ENCODE measurements at places on chromosomes 13 and 19.

- DNase-seq: no peak
Observed at GRCh38 chr13:23254506-23254905, 73.7 kb downstream of the SGCG start.

DNA sequence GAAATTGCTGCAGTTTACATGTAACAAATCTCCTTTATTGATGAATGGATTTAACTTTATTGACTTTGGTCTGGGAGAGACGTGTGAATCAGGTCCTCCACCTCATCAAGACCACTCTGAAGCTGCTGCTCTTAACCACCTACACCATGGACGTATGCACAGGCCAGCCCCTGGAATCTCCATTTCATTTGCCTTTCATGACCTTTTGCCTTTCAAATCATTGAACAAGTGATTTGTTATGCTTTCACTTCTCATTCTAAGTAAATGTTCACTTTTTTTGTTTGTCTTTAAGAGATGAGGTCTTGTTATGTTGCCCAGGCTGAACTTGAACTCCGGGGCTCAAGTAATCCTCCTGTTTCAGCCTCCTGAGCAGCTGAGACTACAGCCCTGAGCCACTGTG, 240.0 kb upstream of the SERP2 start:
- DNase-seq: no peak

DNA sequence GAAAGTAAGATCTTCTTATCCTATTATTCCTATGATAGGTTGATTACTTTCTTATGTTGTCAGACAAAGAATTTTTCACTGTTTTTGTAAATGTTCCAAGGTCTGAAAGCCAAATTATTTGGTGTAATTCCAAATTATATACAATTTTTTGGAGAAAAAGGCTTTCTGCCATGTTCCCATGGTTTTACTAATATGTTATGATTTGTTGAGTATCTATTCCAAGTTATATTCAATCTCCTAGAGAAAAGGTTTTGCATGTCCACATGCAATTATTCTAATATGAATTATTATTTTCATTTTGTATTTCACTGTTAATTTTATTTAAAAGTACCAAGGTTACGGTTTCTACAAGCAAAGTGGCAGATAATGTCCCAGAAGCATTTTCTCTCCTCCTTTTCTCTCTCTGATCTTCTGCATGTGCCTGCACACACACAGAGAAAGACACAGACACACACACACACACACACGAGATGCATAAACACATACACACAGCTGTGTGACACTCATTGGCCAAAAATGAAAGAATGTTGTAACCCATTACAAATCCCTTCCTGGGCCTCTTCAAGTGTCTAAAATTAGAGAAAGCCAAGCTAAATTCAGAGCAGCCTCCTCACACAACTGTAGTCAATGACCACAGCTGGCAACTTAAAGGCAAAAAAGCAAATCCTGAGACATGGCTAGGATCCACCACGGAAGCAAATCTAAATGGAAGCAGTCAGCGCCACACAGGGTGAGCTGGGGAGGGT, 621.0 kb downstream of the EFNB2 start:
- no peak for DNase-seq

- DNase-seq: no peak
Observed at GRCh38 chr19:18854982-18855381, 23.2 kb downstream of the UPF1 start.

DNA sequence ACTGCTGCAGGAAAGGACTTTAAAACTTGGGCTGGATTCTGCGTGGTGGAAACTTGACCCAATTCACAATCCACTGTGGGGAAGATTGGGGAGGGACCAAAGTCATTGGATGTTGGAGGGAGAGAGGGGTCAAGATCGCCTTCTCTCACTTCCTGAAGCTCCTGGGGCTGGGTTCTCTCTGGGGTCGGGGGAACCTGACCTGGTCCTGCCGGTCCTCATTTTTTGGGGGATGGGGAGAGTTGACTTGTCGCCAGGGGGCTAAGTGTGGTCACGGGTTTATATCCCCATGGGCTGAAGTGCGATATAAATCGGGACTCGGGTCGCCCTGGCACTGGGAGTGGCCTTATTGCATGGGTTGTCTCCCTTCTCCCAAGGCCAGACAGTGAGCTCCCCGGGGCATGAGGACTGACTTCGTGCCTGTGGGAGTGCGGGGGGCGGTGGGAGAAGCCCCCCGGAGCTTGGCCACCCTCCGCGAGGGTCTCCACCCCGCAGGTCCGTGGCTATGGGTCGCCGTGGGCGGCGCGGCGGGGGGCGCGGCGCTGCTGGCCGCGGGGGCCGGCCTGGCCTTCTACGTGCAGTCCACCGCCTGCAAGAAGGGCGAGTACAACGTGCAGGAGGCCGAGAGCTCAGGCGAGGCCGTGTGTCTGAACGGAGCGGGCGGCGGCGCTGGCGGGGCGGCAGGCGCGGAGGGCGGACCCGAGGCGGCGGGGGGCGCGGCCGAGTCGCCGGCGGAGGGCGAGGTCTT, 6.3 kb downstream of the ICAM5 start:
- no peak for DNase-seq

DNA sequence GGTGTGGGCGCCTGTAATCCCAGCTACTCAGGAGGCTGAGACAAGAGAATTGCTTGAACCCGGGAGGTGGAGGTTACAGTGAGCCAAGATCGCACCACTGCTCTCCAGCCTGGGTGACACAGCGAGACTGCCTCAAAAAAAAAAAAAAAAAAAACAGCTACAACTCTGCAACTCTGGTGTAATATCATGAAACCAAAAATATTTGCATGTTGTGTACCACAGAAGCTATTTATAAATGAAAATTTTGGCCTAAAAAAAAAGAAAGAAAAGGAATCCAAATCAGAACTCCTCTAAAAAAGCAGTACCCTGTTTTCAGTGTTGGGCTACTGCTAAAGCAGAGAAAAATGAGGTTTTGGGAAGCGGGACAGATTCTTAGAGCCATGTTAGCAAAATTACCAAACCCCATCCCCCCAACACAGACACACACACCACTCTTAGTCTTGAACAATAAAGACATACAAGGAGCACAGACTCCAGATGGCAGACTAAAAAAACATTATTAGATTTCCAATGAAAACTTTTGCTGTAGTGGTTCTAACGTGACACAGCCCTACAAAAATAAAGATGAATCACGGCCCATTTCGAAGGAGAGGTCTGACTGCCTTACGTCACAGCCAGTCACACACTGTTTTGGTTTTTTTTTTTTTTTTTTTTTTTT, 51.5 kb downstream of the INSR start:
- DNase-seq: peak; percentile 63
